ENCODE measurements at places on chromosomes 2 and 18.
A peak's percentile ranks its signal among the peaks of the same experiment; 100 is the strongest.

- no peak for DNase-seq
Measured at GRCh38 chr2:20419007-20419576, 27.8 kb upstream of the RHOB start.

GRCh38 chr2:16973586-16974286, 308.1 kb upstream of the CYRIA start:
- DNase-seq, result no peak

GRCh38 chr2:94870440-94871225, 597 bp upstream of the TEKT4 start:
- peak; percentile 43 for DNase-seq

GRCh38 chr18:59266886-59267502, 6.3 kb downstream of the RAX start:
- no peak for DNase-seq

DNA sequence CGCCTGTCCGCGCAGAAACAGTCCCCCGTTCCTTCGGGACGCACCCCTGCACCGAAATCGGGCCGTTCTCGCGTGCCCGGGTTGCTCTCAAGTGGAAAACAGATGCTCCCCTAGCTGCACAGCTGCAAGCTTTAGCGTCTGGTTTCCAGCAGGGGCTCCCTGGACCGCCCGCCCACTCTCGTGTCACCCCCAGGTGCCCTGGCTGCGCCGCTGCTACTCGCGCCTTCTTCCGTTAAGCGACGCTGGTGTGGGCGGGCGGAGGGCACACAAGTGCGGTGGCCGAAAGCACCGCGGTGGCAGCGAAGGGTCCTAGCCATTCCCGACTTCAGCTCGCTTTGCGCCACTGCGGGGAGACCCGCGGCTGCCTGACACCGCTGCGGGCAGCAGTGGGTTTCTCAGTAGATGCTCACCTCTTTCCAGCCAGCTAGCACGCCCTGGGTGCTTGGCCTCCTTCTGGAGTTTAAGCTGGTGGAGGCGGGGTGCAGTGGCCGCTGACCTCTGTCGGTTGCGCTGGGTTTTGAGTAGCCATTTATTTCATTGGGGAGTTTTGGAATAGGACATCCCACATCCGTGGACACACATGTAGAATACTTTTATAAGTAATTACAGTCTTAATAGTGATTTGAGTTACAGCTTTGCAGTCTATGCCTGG, 806 bp downstream of the ZNF407 start:
- DNase-seq, result peak; percentile 54

GRCh38 chr2:32711219-32711618, 83.4 kb downstream of the TTC27 start:
- DNase-seq, result no peak

All from stimulated activated CD4-positive, alpha-beta T cell treated with anti-CD3 and anti-CD28 coated beads, Interleukin-2, amount 100 ng/mL, for 48 hours (primary cell).